ENCODE measurements at places on chromosomes 3 and 15.
A peak's percentile ranks its signal among the peaks of the same experiment; 100 is the strongest.

GRCh38 chr3:86949850-86950249 lies 41.1 kb downstream of the VGLL3 start:
- DNase-seq = no peak

DNA sequence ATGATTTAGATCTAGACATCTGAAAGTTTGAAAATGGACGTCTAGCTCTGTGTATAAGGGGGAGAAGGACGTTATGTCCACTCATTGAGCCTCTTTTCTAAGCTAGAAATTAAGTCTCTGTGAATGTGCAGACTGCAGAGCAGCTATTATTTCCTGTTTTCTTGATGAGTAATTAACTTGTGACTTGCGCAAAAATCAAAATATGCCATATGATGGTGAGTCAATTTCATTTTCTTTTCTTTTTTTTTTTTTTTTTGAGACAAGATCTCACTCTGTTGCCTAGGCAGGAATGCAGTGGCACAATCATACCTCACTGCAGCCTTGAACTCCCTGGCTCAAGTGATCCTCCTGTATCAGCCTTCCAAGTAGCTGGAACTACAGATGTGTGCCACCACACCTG lies 14.1 kb downstream of the LACTB start:
- no peak for DNase-seq

GRCh38 chr3:62667714-62668113 lies 207.5 kb downstream of the CADPS start:
- DNase-seq = no peak

DNA sequence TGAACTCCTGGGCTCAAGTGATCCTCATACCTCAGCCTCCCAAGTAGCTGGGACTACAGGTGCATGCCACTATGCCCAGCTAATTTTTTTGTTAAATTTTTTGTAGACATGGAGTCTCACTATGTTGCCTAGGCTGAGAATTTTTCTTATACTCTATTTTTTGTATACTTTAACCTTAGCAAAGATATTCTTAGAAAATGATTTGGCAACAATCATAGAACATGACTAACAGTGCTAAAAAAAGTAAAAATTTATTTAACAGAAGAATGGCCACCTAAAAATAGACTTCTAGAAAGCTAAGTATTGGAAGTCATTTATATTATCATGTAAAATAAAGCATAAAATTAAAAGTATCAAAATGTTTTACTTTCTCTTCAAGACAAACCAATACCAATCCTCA lies 322.3 kb downstream of the PLCL2 start:
- DNase-seq = no peak

DNA sequence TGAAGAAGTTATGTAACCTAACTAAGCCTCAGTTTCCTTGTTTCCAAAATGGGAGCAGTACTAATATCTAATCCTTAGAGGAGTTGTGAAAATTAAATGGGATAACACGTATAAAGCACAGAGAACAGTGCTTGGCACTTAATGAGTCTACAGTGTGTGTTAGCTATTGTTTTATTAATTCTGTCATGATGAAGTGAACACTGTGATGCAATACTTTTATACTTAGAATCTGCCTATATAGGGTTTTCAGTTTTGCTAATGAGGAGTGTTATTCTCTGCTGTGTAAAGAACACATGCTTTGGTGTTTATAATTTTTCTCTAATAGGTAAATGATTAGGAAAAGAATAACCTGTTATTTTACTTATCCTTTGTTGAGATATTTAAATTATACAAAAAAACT lies 65.2 kb downstream of the MBNL1 start:
- DNase-seq = no peak

- no peak for DNase-seq
These were observed 460.9 kb downstream of the FOXP1 start for GRCh38 chr3:71122641-71123040.

GRCh38 chr3:172918165-172918564 lies 167.6 kb downstream of the ECT2 start:
- no peak for DNase-seq

DNA sequence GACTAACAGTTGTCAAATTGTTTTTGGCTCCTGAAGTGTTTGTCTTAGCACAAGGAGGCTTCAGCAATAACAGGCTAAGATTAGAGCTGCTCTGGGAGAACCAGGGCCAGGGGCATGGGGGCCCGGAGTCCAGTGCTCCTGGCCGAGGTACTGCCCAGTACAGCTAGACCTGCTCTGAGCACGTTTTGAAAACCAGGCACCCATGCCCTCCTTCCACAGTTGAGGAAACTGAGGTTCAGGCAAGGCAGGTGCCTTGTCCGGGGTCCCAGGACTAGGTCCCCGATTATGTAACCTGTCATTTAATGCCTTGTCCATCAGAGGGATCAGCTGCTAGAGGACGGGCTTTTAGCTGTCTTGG lies 19.2 kb downstream of the KBTBD13 start:
- no peak for DNase-seq

DNA sequence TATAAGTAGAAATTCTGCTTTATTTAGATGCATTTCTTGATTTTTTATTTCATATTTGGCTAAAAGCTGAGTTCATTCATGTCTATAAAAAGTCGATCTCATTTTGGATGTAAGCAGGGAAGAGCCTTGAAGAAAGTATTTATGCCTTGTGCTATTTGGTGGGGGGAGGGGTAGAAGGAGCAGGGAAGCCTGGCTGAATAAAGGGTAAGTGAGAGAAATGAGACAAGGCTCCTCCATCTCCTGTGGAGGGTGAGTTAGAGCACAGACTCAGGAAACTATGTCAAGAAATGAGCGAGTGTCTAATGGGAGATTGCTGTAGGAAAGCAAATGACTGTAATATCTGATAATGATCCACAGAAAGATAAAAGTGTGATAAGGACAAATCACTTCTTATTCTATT lies 121.8 kb upstream of the ATP11B start:
- no peak for DNase-seq

- no peak for DNase-seq
These were observed 371.9 kb upstream of the TBL1XR1 start for GRCh38 chr3:177569193-177569592.

- no peak for DNase-seq
These were observed 9.3 kb downstream of the PARL start for GRCh38 chr3:183875411-183875810.

GRCh38 chr3:123750659-123751420 lies 133.3 kb downstream of the MYLK start:
- DNase-seq = no peak

DNA sequence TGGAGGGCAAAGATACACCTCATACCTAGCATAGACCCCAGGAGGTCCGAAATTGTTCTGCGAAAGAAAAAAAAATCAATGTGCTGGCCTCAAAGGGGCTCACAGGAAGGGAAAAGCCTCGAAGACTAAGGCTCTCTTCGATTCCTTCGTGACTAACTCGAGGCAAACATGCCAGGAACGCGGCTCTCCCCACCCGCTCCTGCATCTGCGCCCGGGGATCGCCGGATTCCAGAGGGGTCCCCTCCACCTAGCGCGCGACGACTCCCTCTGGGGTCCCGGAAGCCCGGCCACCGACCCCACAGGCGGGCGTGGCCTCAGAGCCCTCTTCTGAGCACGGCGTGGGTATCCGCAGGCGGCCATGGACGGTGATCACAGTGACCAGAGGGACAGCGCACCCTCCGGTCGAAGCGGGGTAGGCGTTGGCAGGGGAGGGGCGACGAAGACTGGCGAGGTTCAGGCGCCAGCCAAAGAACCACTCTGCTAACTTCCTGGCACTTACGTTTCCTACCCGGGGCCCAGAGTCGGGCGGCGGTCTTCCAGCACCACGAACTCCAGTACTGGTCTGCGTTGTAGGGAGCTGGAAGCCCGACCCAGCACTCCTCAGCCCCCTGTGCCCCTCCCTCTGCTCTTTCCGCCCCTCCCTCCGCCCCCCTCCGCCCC lies 515 bp upstream of the EIF3J start:
- peak; percentile 83 for DNase-seq

DNA sequence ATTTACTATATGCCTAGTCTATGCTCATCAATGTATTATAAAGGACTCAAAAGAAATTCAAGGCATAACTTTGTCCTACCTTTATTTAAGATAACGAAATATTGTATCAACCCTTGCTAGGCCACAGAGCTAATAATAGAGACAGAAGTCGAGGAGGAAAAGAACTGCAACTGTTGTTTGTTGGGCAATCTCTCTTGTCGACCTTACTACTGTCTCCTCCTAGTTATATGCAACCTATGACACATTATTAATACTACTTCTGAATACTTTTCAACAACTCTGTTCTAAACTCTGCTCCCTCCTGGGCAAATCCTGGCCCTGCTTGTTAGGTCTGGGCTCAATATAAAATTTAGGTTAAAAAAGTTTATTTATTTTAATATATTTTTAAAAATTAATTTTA lies 24.6 kb downstream of the SPPL2A start:
- DNase-seq = no peak

- no peak for DNase-seq
These were observed 21.4 kb upstream of the UBE2Q2 start for GRCh38 chr15:75821786-75822345.

DNA sequence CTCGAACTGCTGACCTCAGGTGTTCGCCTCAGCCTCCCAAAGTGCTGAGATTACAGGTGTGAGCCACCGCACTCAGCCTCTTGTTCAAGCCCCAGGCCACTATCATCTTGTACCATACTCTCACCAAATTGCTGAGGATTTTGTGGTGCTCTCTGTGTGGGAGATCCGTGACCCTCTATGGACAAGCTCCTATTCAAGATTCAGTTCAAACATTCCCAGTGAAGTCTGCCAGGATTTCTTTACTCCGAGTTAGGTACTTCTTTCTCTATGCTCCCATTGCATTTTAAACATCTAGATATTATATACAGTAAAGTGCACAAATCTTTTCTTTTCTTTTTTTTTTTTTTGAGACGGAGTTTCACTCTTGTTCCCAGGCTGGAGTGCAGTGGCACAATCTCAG lies 856 bp upstream of the TM4SF19 start:
- DNase-seq = no peak

- DNase-seq = no peak
These were observed 207.1 kb downstream of the UACA start for GRCh38 chr15:70556151-70556741.

- no peak for DNase-seq
These were observed 959.8 kb downstream of the NAALADL2 start for GRCh38 chr3:175818811-175819464.

DNA sequence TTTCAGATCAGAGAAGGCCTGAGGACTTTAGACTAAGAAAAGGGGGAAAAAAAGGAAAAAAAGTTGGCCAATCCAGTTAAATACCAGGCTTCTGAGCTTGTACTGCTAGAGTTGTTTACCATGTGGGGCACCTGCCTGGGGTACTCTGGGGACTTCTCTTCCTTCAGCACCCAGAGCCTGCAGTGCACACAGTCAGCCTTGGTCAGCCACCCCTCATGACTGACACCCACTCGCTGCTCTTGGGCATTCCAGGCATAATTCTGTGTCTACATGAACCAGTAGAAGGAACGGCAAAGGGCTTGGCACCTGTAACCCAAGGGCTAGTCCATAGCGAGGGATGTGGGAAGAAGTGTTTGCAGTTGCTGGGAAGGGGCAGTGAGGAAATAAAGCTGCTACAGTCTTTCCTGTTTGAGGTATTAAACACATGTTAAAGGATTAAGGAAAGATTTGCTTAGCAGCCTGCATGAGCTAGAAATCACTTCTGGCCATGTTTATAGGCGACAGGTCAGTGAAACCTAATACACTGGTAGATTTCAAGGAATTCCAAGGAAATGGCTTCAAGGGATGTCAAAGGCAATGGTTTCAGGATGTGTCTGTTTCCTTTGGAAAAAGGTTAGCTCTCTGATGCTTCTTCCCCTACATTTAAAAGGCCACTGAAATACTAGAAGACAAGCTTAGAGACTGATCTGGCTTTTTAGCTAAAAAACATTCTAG lies 232.5 kb downstream of the CHST2 start:
- no peak for DNase-seq

DNA sequence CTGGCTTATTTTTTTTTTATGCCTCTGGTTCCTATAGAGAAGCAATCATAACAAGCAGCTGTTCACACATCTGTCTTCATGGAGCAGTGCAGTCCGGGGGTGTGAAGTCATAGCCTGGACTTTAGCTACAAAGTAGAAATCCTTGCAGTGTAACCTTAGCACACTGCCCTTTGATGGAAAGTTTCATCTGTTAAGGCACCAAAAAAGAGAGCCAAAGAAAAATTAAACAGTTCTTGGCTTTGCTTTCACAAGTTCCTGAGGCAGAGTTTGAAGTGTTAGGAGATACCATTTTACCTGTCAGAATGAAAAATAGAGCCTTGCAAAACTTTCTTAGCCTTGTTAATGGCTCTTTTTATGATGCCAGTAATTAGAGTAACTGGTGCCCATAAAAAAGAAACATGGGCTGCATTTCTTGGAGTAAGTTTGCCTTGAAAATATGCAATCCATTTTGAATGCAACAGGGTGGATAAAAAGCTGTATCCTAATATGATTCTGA lies 84.1 kb downstream of the PIK3R4 start:
- DNase-seq = no peak

DNA sequence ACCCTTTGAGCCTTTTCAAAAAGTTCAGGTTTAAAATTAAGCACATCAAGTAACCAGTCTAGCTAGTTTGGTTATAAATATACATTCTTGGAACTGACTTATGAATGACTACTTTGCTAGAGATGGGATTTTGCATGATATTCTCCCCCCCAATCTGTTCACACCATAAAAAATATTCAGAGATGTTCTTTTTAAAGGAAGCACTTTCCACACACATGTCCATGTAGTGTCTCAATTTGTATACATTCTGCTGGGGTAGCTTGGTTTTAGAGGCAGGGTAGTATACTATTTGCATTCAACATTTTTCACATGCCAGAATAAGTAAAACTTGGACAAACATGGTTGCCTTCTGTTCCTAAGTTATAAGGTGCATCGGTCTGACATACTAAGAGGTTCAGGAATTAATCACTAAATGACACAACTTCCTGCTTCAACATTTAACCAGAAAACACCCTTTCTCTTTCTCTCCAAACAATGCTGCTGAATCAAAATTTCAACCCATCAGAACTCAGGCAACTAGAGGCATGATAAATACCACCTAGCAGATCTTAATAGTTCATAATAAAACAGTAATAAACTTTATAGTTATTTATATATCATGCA lies 57.0 kb downstream of the SUMF1 start:
- DNase-seq = no peak

DNA sequence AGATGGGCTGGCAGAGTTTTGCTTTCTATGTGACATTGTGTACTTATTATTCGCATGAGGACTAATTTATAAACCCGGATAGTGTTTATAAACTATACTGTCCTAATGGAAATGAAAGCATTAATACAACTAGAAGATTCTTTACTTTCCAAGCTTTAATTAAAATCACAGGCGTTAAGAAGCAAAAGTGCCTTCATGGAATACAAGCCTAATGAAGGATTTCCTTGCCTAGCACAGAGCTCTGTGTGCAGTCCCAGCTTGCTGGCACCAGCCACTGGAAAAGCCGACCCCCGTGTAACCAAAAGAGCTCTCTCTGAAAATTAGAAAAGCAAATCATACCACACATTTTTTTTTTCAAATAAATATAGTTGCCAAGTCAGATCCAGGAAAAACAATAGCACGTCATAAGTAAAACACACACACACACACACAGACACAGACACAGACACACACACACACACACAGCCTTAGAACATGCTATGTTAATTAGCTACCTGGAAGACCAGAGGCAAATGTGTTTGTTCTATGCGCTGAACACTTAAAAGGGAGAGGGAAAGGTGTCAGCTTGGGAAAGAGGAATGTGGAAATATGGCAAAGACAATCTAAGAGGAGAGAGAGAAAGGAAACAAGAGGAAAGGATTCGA lies 1084.2 kb downstream of the TUSC7 start:
- no peak for DNase-seq

Measured in caudate nucleus (tissue), 63 donors.